Adrenal gland (tissue), 19 donors: ENCODE measurements at places on chromosomes 2 and 18. TPM values are rescaled to one million over a fixed set of nuclear protein-coding genes. Genes with fewer than 3 reads are reported as not detected.
A peak's percentile ranks its signal among the peaks of the same experiment; 100 is the strongest.

DNA sequence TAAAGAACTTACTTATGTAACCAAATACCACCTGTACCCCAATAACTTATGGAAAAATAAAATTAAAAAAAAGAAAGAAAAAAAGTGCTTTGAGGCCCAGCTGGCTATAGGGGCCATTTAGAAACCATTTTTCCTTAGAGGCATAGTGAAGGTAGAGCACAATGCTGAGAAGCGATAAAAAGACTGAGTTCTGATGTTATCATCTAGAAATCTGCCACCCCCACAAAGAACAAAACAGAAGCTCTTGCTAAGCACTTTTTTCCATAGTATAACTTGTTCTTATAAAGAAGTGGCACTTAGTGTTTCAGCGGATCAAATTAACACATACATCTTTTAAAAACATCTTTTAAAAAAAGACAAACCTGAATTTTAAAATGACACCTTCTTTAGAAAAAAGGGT, 51.4 kb downstream of the ICOS start:
- no peak overlapping the region for H3K4me3 ChIP-seq
- H3K27me3 ChIP-seq: no peaks in the 10 kb centered on the region
- H3K4me1 ChIP-seq: no peaks in the 10 kb centered on the region
- no peak for DNase-seq
- H3K36me3 ChIP-seq: no peaks in the 10 kb centered on the region
- H3K27ac ChIP-seq: no peak overlapping the region

DNA sequence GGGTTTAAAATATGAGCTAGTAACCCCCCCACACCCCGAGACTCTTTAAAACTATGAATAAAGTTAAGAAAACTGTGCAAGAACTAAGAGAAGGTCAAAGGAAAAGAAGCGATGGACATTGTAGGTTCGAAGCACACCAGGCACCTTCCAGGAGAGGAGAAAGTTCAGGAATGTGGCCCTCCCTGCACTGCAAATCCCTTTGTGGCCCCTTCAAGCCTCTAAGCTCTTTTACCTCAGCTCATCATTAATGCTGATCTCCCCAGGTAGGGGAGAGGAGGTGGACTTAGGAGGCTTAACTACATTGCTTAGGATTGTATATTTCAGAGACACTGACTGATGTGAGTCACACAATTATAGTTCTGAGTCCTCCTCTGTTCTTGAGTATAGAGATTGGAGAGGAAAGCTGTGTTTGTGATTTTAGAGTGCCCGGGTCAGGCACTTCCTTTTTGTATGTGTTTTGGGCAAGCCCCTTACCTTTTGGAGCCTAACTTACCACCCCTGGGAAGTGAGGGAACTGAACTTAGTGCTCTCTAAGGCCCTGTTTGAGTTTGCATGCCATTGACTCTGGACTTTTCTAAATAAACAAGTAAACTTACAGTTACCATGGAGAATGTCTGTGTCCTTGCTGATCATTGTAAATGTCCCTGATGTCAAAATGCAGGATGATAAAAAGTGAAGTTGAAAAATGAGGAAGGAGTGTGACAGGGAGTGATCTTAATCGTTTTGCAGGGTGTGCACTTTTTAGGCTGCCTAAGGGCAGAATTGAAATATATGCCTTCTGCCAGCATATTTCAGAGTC, 140.8 kb upstream of the ZEB2 start:
- peaks cover 6% of the 10 kb centered on the region for H3K4me1 ChIP-seq
- H3K4me3 ChIP-seq: no peak overlapping the region
- DNase-seq: no peak

DNA sequence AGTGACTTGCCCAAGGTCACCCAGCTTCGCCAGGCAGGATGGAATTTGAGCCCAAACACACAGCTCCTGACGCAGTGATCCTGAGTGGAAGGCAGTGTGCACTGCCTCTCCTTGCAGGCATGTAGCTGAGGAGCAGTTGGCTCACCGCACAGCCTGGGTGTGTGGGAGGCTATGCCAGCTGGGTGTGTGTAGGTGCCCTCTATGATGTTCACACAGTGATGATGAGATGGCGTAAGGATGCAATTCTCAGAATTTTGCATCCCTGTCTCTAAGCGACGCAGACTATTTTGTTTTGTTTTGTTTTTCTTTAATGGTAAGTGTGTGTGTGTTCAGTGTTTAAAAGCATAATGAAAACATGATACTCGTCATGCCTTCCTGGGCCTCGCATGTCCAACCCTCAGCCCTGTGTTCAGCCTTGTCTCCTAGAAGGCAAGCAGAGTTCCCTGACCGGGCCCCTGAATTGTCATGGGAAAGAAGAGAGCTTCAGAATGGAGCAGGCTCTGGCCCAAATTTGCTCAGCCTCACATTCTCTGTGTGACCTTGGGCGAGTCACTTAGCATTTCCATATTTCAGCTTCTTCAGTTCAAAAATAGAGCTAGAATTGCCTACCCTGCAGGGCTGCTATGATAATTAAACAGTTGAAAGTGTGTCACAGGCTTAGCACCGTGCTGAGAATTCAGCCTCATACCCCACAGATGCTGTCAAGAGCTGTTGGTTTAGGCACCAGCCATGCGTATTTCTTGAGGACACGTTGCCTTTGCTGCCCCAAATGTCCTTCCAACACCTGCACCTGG, 603.6 kb upstream of the RAB6C start:
- H3K27ac ChIP-seq: no peak overlapping the region
- H3K4me1 ChIP-seq: no peaks in the 10 kb centered on the region
- H3K4me3 ChIP-seq: no peak overlapping the region

DNA sequence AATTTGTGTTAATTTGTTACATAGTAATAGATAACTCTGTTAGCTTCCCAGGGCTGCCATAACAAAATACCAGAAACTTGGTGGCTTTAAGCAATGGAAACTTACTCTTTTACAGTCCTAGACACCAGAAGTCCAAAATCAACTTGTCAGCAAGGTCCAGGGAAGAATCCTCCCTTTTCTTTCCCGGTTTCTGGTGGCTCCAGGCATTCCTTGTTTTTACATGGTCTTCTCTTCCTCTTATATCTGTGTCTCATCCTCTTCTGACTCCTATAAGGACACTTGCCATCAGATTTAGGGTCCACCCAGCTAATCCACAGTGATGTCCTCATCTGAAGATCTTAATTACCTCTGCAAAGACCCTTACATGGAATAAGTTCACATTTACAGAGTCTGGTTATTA, 95.6 kb downstream of the DDX1 start:
- no peaks in the 10 kb centered on the region for H3K36me3 ChIP-seq
- no peaks in the 10 kb centered on the region for H3K27me3 ChIP-seq
- no peaks in the 10 kb centered on the region for H3K4me1 ChIP-seq
- no peak for DNase-seq
- H3K27ac ChIP-seq: no peak overlapping the region
- H3K4me3 ChIP-seq: no peak overlapping the region

GRCh38 chr2:165015052-165015642, 59.8 kb upstream of the SLC38A11 start:
- peak; percentile 77 for DNase-seq
- H3K27ac ChIP-seq: no peak overlapping the region
- H3K36me3 ChIP-seq: no peaks in the 10 kb centered on the region

DNA sequence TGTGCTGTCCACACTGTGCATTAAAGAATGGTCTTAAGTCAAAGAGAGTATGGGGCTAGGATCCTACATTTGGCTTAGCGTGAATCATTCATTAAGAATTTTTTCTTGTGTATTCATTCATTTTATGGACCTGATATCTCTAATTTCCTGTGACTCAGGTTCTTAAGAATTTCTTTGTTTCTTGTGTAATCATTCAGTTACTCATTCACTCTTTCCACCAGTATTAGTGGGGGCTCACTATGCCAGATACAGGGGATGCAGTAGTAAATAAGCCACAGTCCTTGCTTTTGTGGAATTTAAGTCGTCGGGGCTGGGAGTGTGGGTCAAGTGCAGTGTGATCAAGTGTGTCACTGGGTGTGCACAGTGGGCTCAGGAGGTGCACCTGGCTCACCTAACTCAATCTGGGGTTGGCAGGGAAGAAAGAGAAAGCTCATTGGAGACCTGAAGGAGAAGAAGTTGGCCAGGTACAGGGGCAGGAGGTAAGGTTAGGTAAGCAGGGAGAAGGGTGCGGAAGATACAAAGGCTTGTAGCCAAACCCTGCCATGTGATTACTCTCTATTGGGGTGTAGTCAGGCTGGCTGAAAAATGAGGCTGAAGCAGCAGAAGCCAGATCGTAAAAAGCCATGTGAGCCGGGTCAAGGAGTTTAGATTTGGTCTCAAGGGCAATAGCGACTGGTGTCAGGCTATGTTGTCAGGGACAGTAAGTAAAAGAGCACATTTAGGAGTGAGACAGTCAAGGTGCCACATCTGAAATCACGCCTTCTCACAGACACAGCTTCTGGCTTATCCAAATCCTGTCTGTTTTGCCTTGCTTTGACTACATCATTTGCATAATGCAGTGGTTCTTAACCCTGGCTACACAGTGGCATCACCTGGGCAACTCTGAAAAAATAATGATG, 67.2 kb downstream of the KCTD1 start:
- no peaks in the 10 kb centered on the region for H3K4me1 ChIP-seq
- peak overlapping the region; percentile 34 for H3K27ac ChIP-seq
- peak; percentile 52 for DNase-seq
- no peaks in the 10 kb centered on the region for H3K27me3 ChIP-seq
- no peaks in the 10 kb centered on the region for H3K36me3 ChIP-seq

DNA sequence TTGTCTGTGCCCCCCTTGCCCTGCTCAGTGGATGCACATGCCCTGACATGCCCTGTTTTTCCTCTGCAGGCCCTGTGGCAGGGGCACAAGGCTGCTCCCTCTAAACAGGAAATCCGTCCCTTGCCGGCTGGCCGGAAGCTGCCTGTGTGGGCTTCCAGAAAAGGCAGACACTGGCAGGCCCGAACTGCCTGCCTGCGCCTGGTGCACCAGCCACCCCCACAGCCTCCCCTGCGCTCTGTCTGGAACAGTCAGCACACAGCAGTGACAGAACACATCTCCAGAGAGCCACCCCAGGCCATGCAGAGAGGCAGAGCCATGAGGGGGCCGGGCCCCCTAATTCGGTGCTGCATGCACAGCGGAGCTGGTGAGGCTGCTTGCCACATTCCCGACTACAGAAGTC, 33.5 kb downstream of the LOXHD1 start:
- DNase-seq: peak; percentile 19
- H3K4me3 ChIP-seq: no peak overlapping the region
- no peaks in the 10 kb centered on the region for H3K4me1 ChIP-seq
- H3K36me3 ChIP-seq: no peaks in the 10 kb centered on the region
- no peaks in the 10 kb centered on the region for H3K27me3 ChIP-seq

DNA sequence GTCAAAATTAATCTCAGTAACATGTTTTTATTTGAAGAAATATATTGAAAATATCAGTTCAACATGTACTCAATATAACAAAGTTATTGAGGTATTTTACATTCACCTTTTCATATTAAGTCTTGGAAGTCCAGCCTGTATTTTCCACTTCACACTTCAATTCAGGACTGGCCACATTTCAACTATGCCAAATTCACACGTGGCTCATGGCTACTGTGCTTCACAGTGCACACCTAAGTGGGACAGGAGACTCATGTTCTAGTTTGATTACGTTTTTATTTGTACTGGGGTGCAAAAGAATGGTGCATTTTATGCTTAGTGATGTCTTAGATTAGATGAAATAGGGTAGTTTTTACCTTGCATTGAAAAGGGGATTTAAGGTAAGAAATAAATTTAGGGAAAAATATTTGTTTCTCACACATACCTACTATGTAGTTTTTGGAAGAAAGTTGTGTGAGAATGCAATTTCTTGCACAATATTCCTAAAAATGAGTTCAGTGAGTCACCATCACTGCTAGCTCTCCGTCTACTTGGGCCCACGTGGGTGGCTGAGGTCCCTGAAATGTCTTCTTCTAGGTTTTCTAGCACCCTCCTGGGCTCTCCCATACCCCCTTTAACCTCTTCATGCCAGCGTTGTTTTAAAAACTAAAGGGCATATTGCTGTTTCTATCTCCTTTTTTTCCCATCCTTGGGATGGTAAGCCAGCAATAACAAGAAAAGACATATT, 87.0 kb downstream of the ST6GAL2 start:
- H3K27me3 ChIP-seq: no peaks in the 10 kb centered on the region
- H3K27ac ChIP-seq: no peak overlapping the region
- H3K4me3 ChIP-seq: no peak overlapping the region
- no peak for DNase-seq

- H3K36me3 ChIP-seq: no peaks in the 10 kb centered on the region
- no peak overlapping the region for H3K4me3 ChIP-seq
- H3K27me3 ChIP-seq: no peaks in the 10 kb centered on the region
- no peak overlapping the region for H3K27ac ChIP-seq
Observed at GRCh38 chr2:238389988-238390589, 36.6 kb upstream of the ASB1 start.

DNA sequence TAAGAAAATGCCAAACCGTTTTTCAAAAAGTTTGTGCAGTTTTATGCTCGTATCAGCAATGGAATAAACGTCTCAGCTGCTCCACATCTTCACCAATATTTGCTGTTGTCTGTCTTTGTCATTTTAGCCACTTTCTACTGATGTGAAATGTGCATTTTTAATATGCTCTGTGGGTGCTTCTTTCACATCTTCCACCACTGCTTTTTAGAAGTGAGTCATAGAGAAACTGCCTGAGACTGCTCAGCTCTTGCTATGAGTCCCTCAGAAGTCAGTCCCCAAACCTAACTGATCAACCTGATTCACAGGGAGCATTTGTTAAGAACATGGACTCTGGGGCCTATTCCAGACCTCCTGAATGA, 41.0 kb upstream of the EPC2 start:
- no peaks in the 10 kb centered on the region for H3K4me1 ChIP-seq
- H3K36me3 ChIP-seq: no peaks in the 10 kb centered on the region
- no peak overlapping the region for H3K4me3 ChIP-seq
- DNase-seq: no peak

DNA sequence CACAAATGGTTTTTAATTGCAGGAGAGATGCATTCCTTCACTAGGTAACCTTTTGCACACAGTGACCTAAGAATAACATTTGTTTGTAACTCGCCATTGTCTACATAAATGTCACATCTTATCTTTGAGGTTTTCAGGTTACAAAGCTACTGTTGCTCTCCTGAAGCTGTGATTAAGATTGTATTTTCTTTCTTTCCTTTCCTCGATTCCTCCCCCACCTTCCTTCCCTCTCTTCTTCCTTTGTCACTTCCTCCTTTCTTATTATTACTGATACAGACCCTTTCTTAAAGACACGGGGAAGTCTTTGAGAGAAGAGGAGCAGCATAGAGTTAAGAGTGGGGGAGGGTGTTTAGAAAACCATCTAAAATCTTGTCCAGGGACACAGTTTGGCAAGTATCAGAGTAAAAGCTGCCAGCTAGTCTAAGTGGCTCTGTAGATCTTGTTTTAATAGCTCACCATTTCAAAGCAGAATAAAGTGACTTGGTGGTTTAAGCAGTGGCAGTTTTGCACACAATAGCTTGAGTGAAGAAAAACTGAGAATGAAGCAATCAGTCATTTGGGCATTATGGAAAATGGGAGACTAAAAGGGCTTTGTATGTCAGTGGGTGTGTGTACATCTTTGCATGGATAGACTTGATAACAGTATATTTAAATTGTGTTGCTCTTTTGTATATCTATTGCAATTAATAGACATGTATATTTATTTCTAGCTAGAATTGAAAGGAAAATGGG, 10.9 kb downstream of the CERS6 start:
- no peak for DNase-seq
- no peaks in the 10 kb centered on the region for H3K27me3 ChIP-seq
- no peak overlapping the region for H3K4me3 ChIP-seq
- no peak overlapping the region for H3K27ac ChIP-seq
- no peaks in the 10 kb centered on the region for H3K36me3 ChIP-seq

GRCh38 chr2:174600349-174600748, 2.7 kb upstream of the WIPF1 start:
- no peak for DNase-seq
- H3K4me1 ChIP-seq: peaks cover 23% of the 10 kb centered on the region
- H3K27ac ChIP-seq: peak overlapping the region; percentile 76
- no peaks in the 10 kb centered on the region for H3K36me3 ChIP-seq
- H3K4me3 ChIP-seq: no peak overlapping the region
- H3K27me3 ChIP-seq: no peaks in the 10 kb centered on the region

Gene ECEL1
- total RNA-seq: 5.0 TPM

Gene NEU2
- not detected for total RNA-seq

Gene ZNF236
- 6.6 TPM for total RNA-seq

Gene CAVIN2
- total RNA-seq: 23.4 TPM

Gene FAM124B
- total RNA-seq: 0.86 TPM

Gene LAMA3
- total RNA-seq: 2.8 TPM
